ENCODE measurements at places on chromosomes 16 and 17. TPM values are rescaled to one million over a fixed set of nuclear protein-coding genes. Genes with fewer than 3 reads are reported as not detected.

Gene EMP2
- 24.8 TPM for total RNA-seq

GRCh38 chr17:56096026-56096810 is 57.1 kb upstream of the ANKFN1 start:
- DNase-seq: no peak

DNA sequence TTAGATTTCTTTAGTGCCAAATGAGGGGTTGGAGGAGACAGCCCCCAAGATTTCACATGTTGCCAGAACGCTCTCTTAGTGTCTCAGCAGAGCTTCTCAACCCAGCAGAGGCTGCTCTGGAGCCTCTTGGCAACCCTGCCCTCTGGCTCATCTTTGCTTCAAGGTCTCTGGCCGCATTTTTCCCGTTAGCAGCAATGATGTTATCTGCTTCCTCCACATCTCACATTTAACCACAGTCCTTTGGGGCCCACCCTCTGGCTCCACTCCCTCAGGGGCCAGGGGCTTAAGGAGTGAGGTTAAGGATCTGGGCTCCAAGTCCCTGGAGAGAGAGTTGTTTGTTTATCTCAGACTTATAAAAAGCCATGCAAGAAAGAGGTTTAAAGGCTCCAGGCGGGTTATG is 3.3 kb upstream of the XYLT1 start:
- no peak for DNase-seq

DNA sequence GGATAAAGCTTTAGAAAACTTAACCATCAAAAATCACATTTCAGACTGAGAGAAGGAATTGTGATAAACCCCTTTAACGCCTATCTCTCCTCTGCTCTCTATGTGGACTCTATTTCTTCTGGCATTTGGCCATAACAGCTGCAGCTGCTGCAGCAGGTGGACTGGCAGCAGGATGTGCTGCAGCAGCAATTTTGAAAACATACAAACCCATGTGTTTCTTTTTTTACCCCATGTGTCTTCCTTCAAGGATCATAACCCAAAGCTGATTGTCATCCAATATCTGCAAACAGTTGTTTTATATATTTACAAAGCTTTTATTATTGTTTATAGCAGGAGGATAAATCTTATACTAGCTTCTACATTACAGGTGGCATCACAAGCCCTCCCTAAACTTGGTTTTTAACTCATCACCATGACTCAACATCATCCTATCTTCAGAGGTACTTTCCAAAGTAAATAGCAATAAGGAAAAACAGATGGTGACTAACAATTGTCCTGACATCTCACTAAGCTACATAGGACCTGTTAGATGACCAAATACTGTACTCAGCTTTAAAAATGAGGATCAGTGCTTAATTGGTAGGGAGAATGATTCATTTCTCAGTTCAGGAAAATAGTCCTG is 14.5 kb upstream of the KRTAP9-2 start:
- no peak for DNase-seq

GRCh38 chr16:63453261-63453660 is 1417.0 kb upstream of the CDH8 start:
- no peak for DNase-seq

DNA sequence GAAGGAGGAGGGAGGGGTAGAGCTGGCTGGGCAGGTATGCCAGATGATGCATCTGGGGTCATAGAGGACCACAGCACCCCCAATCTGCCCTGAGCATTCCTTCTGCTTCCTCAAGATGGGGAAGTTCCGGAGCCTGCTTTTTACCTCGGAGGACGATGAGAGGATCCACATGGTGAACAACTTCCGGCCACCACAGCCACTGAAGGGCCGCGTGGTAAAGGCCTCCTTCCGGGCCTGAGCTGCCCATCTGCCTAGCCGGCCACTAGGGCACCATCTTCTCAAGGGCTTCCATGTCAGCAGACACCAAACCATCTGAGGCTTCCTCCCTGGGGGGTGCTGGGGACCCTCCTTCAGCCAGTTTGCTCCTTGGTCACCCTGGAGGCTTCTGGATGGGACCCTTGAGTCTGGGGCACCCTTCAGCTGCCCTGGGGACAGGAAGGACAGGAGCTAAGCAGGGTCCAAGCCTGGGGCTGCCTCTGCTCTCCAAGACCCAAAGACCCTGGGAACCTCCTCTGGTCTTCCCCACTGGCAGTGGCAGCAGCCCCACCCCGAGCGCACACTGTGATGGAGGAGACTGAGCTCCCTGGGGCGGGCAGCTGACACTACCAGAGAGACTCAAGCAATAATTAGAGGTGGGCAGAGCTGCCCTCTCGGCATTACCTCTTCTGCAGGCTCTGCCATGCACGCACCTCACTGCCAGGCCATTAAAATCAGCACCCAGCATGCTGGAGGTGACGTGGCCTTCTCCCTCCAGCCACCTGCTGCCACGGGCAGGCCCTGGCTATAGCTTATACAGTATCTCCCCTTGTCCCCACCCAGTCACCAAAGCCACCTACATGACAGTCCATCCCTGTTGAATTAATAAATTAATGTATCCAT is 9.3 kb downstream of the CA7 start:
- no peak for DNase-seq

DNA sequence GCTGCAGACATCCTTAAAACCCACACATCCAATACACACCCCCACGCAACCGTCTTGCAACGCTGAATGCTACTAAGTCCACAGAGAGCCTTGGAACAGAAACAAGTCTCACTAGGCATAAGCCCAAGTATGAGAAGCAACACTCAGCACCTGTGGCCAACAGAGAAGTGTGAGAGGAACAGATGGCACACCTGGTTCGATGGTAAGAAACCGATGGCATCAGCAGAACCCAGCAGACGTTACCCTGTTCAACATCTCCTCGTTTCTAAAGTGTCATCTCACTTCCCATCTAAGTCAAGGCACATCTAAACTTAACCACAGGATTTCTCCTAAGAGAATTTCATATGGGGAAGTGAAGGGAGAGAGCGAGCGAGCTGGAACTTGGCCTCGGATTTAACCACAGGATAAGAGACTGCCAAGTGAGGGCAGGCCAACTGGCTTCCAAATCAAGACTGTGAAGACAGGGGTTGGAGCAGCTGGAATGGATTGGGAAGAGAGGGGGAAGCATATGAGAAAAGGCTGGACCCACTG is 41.0 kb downstream of the NXPH3 start:
- peak; percentile 57 for DNase-seq

Gene SEPTIN1
- total RNA-seq: 3.4 TPM

DNA sequence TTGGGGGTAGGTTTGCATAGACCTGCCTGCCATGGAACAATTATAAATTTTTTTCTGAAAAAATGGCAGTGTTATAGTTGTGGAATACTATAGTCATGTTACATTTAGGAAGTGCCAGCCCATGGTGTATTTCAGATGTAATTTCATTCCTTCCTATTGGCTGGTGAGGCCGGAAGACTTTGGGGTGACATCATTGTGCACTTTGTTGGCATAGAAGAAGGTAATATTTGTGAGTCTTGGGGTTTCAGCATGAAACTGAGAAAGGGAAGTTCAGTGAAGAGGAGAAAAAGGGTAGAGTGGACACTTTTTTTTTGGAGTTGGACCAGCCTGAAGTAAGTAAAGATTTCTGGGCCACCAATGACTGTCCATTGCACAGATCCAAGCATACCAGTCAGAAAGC is 16.0 kb upstream of the HEATR6 start:
- no peak for DNase-seq

GRCh38 chr17:36933512-36934143 is 3.6 kb upstream of the LHX1 start:
- no peak for DNase-seq

All from thyroid gland (tissue), 4 donors.